CD4-positive, alpha-beta T cell treated with Interleukin-17A for 4 hours (primary cell): ENCODE measurements at places on chromosomes 12 and 14.
A peak's percentile ranks its signal among the peaks of the same experiment; 100 is the strongest.

DNA sequence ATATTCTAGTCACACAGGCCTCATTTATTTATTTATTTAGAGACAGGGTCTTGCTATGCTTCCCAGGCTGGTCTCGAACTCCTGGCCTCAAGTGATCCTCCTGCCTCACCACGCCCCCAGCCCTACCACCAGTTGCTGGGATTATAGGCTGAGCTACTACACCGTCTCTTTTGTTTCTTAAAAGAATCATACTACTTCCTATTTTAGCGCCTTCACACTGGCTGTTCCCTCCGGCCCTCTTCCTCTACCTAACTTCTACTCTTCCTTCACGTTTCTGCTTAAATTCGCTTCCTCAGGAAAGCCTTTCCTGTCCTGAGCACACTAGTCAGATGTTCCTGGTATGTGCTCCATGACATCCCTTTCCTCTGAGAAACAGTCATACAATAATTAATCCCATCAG, 6.4 kb upstream of the MRPL42 start:
- no peak for DNase-seq

DNA sequence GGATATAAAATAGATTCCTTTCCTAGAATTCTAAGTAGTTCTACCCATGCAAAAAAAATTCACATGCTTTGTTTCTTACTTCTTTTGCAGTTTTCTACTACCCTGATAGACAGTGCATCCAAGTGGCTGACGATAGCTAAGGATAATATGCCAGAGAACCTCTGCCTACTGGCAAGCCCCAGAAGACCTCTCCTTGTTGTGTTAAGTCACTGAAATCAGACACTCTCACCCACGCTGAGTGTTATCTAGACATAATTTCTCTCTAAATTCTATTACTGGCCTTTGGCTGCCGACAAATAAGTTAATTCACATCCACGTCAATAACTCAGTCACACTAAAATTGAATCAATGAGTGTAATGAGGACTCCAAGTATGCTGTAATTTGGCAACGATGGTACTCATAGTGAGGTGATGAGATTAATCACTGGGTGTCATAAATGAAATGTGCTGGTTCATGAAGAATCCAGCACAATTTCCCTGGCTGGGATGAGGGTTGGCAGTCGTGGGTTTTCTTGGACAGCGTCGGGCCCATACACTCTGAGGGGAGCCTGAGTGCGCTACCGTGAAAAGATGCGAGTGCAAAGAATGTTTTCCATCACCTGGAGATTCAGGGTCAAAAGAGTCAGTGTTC, 354.8 kb upstream of the TMEM132C start:
- no peak for DNase-seq

- DNase-seq = no peak
Measured at GRCh38 chr12:54711669-54712068, 63.5 kb upstream of the DCD start.

DNA sequence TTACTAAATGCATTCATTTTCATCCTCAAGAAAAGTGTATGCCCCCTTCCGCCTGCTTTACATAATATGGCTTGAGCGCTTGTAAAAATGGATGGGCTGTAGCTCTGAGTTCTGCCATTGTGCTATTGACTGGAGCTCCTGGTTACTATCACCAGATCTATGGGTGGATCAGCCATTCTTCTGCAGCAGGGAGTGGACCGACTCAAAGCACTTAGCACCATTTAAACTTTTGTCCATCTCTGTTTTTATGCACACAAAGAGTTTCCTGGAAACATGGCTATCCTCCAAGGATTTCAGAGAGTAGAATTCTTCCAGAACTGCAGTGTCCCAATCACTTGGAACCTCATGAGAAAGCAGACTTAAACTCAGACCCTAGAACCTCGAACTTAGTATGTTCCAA, 4.5 kb upstream of the NUMB start:
- no peak for DNase-seq

- no peak for DNase-seq
Measured at GRCh38 chr12:21337453-21337852, 2.7 kb upstream of the SLCO1A2 start.

- DNase-seq = no peak
Measured at GRCh38 chr12:67284561-67284960, 15.4 kb downstream of the CAND1 start.

DNA sequence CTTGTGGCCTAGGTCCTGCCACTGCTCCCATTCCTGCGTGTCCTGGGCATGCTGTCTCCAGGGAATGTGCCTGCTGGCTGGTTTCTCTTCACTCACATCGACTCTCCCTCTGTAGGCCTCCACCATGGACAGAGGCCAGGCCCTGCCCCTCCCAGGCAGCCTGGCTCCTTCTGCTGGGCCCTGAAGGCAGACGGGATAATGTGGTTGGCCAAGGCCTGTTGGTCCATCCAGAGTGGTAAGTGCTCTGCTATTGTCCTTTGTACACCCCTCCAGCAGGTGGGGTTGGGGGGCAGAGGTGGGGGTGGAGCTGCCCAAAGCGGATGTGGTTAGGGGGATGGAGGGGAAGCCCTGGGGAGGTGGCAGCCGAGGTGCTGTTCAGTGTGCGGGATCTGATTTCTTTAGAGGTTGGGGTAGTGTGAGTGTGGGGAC, 9.5 kb upstream of the NR4A1 start:
- DNase-seq = peak; percentile 46

DNA sequence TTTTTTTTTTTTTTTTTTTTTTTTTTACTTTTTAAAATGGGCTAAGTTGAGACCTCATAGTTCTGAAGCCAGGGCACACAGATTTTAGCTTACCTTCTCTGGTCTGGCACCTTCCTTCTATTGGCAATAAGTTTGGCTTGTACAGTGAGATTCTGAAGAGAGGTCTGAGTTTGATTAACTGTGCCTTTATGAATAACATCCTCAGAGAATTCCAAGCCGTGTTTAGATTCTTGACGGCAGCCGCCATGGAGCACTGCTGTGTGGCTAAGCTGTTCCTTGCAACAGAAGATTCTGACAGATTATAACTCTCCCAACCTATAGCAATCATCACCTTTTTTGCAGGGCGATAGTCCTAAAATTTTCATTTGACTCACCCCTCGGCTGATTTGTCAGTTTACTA, 354.9 kb upstream of the FAR2 start:
- no peak for DNase-seq

DNA sequence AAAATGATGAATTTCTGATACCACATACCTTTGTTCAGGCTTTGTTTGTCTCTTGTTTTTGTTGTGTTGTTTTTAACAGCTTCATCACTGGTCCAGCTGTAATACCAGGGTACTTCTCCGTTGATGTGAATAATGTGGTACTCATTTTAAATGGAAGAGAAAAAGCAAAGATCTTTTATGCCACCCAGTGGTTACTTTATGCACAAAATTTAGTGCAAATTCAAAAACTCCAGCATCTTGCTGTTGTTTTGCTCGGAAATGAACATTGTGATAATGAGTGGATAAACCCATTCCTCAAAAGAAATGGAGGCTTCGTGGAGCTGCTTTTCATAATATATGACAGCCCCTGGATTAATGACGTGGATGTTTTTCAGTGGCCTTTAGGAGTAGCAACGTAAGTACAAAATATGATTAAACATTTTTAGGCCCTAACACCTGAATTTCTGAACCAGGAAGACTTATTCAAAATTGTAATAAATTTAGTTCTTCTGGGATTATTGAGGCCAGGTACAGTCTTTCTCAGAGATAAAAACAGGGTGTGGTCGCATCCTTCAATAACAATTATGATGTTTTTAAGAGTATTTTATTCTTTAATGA, 22.4 kb downstream of the RXYLT1 start:
- DNase-seq = no peak

DNA sequence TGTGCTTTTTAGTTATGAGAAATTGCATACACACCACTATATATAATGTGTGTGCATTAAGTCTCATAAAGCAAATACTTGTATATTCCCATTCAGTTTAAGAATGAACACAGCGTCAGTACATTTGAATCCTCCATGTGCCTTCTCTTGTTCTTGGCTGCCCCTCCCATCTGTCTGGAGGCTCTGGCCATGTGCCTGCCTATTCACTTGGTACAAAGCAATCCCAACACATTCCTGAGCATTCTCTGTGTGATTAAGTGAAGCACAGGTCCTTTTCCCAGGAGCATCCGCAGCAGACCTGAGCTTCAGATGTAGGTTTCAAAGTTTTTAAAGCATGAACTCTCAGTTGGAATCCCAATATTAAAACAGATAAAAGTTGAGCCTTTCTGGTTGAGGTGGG, 58.7 kb downstream of the POLR3B start:
- DNase-seq = no peak

GRCh38 chr14:63343878-63344277, 25.1 kb upstream of the GPHB5 start:
- DNase-seq = no peak

GRCh38 chr12:98895086-98895651, 250.1 kb downstream of the APAF1 start:
- no peak for DNase-seq

- DNase-seq = no peak
Measured at GRCh38 chr14:68370057-68370360, 422.9 kb downstream of the ZFP36L1 start.

GRCh38 chr12:122003651-122004611, 17.8 kb upstream of the BCL7A start:
- peak; percentile 16 for DNase-seq

GRCh38 chr14:43765474-43765873, 741.6 kb downstream of the FSCB start:
- DNase-seq = no peak

DNA sequence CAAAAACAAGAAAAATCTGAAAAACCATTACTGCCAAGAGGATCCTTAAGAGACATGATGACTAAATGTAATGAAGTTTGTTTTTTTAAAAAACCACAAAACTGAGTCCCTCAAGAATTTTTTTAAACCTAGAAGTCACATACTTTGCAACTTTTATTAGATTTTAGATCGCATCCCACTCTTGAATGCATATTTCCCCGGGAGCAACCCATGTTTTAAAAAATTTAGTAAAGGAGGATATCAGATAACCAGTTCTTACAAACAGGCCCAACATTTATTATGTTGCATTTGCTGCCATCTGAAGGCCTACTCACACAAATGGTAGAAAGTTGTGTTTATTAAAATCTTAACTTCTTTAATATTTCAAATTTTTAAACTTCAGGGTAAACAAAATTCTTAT, 44.3 kb upstream of the CCT2 start:
- no peak for DNase-seq

DNA sequence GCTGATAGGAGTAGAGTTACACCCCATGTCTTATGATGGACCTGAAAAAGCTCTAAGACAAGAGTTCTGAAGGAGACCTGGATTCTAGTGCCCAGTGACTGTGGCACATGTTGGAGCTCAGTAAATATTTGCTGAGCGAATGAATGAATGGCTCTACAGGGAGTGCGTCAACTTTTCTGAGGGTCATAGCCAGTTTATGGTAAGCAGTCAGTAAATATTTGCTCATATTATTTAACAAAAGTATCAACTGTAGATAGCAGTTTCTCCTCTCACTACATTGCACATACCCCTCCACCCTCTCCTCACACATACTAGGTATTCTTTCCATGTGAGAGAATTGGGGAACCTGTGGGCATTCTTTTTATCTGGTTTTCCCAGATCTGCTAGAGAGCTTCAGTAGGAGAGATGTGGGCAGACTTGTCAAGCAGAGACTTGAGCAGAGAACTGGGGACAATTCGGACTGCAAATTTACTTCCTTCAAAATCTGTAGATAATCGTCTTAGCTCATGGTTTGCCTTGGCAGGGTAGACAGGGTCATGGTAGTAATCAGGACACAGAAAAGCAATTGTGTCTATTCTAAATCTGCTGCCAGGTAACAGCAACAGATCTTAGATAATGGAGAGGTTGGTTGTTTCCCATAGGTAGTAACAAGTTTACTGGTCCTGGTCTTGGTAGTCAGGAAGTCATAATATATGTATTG, 5.7 kb downstream of the SLC4A8 start:
- DNase-seq = no peak

DNA sequence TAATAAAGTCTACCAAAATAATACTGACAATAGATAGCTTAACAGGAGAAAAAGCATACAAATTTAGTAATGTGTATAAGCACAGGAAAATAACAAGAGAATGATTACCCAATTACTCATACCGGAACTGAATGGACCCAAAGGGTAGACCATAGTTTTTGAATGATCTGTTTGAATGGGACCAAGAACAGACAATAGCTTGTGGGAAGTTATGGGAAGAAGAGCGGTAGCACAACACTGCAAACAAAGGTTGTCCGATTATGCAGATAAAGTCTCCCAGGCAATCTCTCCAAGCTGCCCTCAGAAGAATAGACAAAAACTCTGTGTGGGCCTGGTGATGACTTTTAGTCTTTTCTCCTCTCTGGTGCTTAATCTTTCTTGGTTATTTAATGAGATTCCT, 96.6 kb upstream of the NEDD1 start:
- DNase-seq = no peak

DNA sequence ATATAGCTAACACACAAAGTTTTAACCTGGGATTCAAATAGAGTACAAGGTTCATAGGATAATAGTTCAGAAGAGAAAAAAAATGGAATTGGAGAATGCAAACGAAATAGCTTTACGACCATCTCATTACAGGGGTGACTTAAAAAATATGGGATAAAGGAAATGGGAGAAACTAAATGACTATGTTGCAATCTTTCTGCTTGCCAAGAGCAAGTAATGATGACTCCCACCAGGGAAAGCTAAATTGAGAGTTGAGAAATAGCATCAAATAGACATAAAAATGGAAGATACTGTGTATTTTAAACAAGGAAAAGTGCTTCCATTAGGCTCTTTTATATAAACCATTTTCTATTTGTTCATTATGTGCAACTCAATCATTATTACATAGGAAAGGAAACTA, 155.7 kb upstream of the ATXN7L3B start:
- DNase-seq = no peak

DNA sequence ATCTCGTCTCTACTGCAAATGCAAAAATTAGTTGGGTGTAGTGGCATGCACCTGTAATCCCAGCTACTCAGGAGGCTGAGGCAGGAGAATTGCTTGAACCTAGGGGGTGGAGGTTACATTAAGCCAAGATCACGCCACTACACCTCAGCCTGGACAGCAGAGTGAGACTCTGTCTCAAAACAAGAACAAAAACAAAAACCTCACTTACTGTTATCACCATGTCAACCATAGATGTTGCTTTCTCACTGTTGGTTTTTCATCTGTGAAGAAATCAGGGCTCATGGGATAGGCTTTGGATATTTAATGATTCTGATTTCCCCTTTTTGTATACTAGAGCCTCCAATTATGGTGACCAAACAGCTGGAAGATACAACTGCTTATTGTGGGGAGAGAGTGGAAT, 49.7 kb upstream of the CHPT1 start:
- DNase-seq = no peak

- no peak for DNase-seq
Measured at GRCh38 chr12:81359736-81360135, 281.9 kb downstream of the ACSS3 start.

GRCh38 chr12:24898185-24898584, 50.7 kb downstream of the BCAT1 start:
- DNase-seq = no peak

DNA sequence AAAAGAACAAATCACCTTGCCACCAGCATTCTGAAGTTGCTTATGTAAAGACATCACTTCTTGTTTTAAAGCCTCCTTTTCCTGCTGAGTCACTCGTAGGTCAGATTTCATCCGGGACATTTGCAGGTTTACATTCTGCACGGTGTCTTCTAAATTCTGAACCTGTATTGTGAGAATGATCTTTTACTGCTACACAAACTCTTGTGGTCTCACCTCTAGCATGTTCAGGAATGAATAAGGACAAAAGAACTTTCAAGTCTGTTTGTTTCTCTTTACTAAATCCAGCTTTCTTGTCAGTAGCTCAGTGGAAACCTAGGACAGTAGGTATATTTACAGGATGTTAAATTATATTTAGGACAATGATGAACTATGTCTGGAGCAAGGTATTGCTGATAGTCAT, 73.5 kb upstream of the SAV1 start:
- no peak for DNase-seq

GRCh38 chr12:116238149-116238548, 39.3 kb downstream of the MED13L start:
- no peak for DNase-seq
